ENCODE measurements at places on chromosomes 12 and 14.

DNA sequence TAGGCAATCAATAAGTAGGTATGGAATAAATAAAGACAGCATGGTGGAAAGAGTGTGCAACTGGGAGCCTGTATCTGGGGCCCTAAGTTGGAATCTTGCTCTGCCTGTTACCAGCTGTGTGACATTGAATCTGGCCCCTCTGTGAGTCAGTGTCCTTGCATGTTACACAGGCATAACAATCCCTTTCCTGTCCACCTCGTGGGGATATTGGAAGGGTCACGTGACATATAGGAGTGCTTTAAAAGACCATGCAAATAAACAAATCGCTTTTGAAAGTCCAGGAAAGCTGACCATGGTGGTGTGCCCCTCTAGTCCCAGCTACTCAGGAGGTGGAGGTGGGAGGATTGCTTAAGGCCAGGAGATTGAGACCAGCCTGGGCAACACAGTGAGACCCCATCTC, 51.1 kb upstream of the VRK1 start:
- no peak for DNase-seq

DNA sequence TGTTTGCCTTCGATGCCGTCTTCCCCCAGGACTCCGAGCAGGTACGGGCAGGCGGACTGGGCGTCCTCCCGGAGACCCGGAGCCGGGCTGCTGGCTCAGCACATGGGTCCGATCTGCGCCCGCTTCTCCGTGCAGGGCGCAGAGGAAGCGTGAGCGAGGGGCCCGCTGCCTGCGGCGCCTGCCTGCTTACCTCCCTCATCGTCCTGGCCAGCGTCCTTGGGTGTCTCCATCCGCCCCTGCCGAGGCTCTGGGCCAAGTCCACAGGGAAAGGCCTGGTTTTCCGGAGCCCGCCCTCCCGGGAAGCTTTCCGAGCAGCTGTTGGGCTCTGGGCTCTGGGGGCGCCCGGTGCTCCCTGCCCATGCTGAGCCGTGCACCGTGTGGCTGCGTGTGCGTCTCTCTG, 33.5 kb downstream of the KIF26A start:
- no peak for DNase-seq

DNA sequence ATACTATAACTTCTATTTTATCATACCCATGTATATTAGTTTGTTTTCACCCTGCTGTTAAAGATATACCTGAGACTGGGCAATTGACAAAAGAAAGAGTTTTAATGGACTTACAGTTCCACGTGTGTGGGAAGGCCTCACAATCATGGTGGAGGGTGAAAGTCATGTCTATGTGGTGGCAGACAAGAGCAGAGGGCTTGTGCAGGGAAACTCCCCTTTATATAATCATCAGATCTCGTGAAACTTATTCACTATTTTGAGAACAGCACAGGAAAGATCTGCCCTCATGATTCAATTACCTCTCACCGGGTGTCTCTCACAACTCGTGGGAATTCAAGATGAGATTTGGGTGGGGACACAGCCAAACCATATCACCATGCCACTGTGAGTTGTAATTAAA, 135.8 kb downstream of the SYNE2 start:
- no peak for DNase-seq

DNA sequence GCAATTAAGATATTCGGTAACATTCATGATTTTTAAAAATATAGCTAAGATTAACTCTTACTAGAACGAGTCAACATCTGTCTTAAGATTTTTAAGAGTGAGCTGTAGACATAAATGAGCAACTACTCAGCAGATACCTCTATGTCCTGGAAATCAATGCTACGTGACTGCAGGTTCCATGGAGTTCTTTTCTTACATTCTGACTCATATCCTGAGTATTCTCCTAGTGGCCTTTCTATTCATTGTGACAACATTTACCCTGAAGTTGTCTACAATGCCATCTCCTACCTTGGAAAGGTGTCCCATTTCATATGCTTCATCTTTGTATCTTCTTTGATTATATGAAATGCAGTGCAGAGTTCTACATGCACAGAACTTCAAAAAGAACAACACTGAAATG, 59.9 kb downstream of the PKP2 start:
- DNase-seq = no peak

GRCh38 chr14:72970058-72970630, 43.9 kb downstream of the DCAF4 start:
- no peak for DNase-seq

GRCh38 chr12:120711411-120711810, 1.2 kb downstream of the UNC119B start:
- no peak for DNase-seq

- no peak for DNase-seq
These were observed 36.4 kb downstream of the ANKS1B start for GRCh38 chr12:99948370-99948769.

GRCh38 chr12:99906786-99907579, 77.8 kb downstream of the ANKS1B start:
- no peak for DNase-seq

DNA sequence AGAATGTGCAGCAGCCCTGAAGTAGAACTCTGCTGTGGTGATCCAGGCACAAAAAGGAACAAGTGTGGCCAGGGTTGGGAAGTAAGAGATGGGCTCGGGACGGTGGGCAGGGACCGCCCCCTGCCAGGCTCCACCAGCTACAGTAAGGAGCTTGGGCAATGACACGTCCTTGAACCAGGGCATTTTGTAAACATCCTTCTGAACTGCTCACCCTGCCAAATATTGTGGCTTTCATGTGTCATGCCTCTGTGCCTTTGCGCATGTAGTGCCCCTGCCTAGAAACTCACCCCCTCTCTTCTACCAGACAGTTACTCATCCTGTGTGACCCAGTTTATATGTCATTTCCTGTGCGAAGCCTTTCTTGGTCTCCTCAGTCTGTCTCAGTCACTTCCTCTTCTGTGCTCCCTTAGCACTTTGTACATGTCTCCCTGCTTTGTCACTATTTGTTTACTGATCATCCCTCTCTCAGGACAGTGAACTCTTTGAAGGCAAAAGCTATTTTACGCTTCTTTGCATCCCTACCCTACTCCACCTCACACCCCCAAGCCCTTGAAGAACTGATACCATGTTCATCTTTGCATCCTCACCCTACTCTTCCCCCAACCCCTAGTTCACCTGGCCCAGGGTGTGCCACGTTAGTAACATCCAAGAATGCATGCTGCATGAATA, 108.9 kb upstream of the PLEKHG7 start:
- DNase-seq = peak; percentile 84

DNA sequence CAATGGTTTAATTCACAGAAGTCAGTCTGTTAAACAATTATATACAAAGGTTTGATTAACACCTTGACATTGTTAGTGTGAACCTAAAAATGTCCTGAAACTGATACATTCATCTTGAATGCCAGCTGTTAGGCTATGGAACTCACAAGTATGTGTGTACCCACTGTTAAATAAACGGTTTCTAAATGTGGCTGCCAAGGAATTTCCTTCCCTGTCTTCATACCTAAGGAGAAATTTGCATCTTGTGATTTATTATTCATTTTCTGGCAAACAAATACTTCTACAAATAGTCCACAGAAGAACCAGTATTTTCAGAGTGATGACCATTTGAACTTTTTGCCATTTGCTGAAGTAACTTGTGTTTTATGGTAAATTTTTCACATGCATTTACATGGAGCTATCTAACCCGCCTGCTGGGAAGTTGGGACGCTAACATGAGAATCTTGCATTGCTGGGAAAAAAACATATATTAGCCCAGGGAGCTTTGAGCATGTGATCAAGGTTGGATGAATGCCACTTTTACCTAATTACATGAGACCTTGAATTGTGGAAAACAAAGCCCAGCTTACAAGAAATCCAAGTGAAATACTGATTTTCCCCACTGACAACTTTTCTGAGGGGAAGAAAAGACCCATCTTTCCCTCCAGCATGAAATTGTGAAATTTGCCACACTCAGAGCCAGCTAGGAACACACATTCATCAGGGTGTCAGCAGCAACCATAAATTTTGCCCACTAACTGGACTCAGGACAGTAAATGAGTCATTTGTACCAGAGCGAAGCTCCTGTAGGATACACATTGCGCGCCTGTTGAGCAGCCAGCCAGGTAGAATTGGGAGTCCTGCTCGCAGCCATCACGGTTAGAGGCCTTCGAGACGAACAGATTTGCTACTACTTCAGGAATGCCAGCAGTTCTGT, 118.0 kb downstream of the KICS2 start:
- DNase-seq = no peak

All from OCI-LY7 (cell line).